ENCODE measurements at places on chromosomes 7 and 10.

DNA sequence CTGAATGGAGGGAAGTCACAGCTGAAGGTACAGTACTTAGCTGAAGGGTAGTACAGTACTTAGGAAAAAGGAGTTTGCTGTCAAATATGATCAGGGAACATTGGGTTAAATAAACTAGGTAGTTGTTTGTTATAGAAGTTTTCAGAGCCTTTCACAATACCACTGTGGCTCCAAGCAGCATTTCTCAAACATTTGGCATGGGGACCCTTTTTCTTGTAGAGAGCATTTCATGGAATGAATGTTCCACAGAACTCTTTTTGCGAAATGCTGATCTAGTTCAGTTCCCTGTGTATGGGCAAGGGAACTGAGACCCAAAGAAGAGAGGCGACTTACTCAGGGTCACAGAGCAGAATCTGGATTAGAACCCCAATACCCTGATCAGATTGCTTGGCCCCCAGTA lies 31.5 kb upstream of the DDX50 start:
- DNase-seq = no peak

GRCh38 chr7:97506728-97507127 lies 225.2 kb upstream of the TAC1 start:
- DNase-seq = no peak

DNA sequence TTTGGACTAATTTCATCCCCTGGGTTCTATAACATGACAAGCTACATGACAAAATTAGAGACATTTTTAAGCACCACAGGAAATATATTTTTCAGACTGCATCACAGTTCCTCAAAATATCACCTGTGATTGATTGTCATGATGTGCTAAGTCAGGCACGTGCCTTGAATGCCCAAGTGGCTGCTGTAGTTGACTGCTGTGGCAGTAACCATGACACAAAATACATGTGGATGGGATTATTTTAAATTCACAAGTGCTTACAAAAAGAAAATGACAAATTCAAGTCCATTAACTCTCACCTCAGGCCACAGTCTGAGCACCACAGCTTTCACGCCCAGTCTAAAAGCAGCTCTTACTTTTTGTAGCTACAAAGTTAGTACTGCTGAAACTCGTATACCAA lies 45.5 kb downstream of the TNPO3 start:
- DNase-seq = no peak

DNA sequence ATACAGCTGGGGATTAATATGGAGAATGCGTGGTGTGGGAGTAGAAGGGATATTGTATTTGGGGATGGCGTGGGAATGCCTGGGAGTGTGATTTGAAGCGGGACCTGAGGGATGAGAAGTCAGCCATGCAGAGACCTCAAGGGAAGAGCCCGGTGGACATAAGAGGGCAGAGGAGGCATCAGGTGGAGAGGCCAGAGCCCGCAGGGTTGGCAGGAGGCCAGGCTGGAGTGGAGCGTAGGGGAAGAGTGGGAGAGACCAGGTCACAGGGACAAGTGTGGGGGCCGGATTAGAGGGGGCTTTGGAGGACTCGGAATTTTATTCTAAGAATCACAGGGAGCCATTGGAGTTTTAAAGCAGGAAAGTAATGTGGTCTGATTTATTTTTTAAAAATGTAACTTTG lies 2.0 kb downstream of the NDUFB2 start:
- DNase-seq = no peak

GRCh38 chr7:38775506-38776175 lies 133.3 kb downstream of the VPS41 start:
- no peak for DNase-seq

DNA sequence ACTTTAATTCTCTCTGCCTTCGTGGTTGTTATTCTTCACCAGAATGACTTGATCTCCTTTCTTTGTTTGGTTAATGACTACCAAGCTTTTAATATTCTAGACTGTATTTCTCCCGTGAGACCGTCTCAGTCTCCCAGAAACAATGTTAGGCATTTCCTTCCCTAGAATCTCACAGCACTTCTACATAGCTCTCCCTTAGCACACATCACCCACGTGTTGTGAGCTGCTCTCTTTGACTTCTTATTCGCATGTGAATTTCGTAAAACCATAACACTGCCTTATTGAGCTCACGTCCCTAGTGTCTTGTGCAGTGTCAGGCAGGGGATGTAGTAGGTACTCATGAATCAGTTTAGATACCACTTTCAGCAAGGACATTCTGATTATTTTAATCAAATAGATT lies 57.5 kb upstream of the MGAM2 start:
- no peak for DNase-seq

DNA sequence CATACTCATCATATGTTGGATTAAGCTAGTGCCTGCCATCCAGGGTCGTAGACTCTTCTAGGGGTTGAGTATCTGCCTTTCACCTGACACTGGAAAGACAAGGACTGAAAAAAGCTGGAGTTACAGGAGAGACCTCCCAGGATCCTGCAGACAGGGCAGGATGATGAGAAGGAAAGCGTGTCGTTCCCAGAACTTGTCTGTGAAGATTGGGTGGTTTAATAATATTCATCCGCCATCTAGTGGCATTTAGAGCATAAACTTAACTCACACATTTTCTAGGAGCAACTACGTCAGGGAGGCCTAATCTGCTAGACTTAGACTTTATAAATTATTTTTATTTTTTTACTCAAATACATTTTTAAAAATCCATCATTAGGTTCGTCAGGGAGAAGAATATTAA lies 59.6 kb downstream of the ADRB1 start:
- peak; percentile 21 for DNase-seq

DNA sequence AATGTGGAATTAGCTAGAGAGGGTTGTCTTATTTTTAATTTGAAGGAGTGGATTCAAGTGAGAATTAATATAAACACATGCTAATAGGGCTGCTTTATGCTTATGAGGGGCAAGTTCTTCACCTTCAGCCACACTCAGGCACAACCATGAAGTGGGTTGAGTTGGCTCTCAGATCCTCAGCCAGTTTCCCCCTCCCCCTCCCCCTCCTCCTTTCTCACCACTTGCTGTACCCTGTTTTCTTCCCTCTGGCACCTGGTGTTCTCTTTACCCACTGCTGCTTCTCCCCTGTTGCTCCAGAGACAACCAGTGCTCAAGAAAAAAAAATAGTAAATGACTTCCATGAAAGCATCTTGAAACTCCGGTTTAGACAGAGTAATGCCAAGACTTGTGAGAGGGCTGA lies 1083.3 kb downstream of the CNTNAP2 start:
- DNase-seq = no peak
